ENCODE measurements at places on chromosomes 6 and 20.

- no peak for DNase-seq
Measured at GRCh38 chr6:97068211-97068610, 143.7 kb downstream of the KLHL32 start.

GRCh38 chr6:108119769-108120141 lies 45.2 kb upstream of the OSTM1 start:
- no peak for DNase-seq

DNA sequence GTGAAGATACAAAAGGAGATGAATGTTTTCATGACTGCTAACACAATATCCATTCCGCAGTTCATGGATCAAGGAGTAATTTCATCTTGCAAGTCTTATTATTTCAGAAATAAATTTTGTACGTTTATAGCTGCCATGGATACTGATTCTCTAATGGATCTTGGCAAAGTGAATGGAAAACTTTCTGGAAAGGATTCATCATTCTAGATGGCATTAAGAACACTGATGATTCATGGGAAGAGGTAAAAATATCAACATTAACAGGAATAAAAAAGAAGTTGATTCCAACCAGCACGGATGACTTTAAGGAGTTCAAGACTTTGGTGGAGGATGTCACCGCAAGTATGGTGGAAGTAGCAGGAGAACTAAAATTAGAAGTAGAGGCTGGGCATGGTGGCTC lies 2.8 kb downstream of the HUS1B start:
- DNase-seq = no peak

GRCh38 chr6:150588888-150589499 lies 10.7 kb upstream of the PLEKHG1 start:
- no peak for DNase-seq

DNA sequence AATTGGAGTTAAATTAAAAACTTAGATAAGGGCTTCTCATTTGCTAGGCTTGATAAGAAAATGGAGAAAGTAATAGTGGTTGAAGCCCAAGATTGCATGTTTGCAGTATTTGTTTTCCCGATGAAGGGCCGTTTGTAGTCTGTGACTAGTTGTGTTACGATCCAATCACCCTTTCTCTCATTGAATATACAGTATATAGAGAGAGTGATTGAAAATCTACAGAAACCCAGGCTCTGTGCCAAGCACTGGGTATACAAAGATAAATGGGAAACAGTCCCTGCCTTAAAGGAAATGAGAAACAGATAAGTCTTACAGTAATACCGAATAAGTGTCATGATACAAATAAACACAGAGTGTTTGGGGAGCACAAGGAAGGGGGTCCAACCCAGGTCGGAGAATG lies 55.2 kb upstream of the CDKAL1 start:
- no peak for DNase-seq

DNA sequence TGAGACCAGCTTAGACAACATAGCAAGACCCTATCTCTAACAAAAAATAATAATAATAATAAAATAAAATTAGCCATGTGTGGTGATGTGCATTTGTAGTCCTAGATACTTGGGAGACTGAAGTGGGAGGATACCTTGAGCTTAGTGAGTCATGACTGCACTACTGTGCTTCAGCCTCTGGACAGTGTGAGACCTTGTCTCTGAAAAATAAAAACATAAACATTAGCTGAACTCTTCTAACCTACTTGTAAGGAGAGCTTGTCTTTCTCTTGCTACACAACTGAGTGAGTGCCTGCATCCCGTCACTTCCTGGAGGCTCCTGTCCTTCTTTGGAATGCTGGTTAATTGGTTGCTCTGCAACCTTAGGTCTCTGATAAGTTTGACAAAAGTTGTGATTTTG lies 5.1 kb upstream of the DBNDD2 start:
- DNase-seq = no peak

- DNase-seq = no peak
Measured at GRCh38 chr20:3156811-3157619, 2.6 kb downstream of the FASTKD5 start.

GRCh38 chr20:37265152-37265551 lies 3.5 kb upstream of the GHRH start:
- DNase-seq = no peak

- no peak for DNase-seq
Measured at GRCh38 chr20:53434662-53435061, 159.0 kb downstream of the ZNF217 start.

DNA sequence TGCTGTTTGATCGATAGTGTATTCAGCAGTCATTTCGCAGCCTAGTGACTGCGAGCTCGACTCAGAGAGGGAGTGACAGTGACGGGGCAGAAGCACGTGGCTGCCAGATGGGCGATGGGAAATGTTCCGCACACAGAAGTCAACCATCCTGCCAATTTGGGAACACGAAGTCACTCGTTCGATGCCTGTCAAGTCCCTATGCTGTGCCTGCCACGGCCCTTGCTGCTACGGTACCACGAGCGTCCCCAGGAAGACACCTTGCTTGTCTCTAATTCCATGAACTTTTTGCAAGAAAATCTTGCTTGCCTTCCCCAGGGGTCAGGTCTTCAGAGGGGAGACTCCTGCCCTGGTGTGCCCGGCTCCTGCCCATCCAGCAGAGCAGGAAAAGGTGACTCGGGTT lies 17.0 kb upstream of the STX16 start:
- DNase-seq = peak; percentile 50

GRCh38 chr20:58440021-58440767 lies 51.2 kb downstream of the VAPB start:
- no peak for DNase-seq

- DNase-seq = no peak
Measured at GRCh38 chr20:16520154-16520553, 53.1 kb downstream of the KIF16B start.

- no peak for DNase-seq
Measured at GRCh38 chr6:5786969-5787720, 219.6 kb downstream of the NRN1 start.

DNA sequence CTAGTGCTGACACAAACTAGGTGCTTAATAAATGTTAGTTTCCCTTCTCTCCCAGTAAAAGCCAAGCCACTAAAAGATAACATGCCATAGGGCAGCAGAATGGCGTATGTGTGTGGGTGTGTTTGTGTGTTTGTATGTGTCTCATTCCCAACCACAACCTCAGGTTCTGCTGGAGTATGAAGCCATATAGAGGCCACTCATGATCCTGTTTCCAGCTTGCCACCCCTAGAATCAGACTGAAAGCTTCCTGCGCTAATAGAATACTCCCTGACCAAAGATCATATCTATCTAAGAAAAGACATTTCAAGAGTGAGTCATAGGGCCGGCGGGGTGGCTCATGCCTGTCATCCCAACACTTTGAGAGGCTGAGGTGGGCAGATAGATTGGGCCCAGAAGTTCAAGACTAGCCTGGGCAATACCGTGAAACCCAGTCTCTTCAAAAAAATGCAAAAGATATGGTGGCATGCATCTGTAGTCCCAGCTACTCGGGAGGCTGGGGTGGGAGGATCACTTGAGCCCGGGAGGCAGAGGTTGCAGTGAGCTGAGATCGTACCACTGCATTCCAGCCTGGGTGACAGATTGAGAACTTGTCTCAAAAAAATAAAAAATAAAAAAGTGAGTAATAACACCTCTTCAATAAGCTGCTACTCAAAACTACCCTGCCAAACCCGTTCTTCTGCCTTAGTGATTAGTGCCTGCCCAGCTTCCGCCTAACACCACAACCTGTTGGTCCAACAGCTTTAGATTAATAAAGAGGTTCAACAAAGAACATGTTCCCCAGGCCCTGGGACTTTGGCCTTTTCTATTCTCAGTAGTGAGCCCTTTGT lies 11.8 kb upstream of the SNRPC start:
- DNase-seq = no peak

GRCh38 chr20:62357187-62357667 lies 9.9 kb downstream of the LAMA5 start:
- peak; percentile 91 for DNase-seq

- DNase-seq = no peak
Measured at GRCh38 chr6:2804516-2804915, 37.1 kb downstream of the SERPINB1 start.

DNA sequence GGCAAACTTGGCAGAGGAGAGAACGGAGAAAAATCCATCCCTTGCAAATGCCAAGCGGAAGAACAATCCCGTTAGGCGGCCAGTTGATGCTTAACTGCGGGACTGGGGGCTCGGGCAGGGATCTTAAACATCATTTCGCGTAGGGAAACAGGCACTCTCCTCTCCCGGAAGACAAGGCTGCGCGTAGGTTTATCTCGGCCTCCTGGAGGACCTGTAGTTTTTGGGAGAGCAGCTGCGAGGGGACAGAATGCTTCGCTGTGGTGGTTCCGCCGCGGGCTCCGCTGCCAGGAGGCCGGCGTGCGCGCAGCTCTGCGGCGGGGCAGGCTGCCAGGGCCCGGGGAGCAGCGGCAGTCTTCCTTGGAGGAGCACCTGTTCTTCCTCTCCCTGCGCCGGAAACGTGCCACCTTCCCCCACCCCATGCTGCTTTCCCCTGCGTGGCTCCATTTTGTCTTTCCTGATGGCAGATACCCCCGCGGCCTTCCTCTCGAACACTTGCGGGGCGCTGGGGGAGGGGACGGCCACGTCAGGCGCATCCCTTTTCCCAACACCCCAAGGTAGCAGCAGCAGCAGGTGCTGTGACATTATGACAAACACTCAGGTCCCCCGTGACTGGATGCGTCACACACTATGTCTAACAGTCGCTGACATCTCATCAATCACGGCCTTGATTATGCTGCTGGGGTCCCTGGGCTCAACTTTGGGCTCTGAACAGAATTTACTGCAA lies 230.7 kb upstream of the BTBD3 start:
- DNase-seq = no peak

DNA sequence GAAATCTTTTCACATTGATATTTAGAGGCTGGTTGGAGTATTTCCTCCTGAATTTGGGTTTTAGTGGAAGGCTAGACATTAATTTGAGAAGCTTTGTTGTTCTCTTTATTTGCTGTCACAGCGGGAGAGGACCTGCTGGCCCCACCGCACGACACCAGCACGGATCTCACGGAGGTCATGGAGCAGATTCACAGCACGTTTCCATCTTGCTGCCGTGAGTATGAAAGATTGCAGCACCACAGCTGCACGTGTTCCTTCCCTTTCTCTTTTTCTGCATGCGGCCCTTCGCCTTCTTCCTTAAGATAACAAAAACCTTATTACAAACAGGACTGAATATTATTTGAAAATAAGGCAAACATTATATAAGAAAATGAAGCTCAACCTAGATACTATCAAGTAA lies 555.5 kb downstream of the UTRN start:
- no peak for DNase-seq

DNA sequence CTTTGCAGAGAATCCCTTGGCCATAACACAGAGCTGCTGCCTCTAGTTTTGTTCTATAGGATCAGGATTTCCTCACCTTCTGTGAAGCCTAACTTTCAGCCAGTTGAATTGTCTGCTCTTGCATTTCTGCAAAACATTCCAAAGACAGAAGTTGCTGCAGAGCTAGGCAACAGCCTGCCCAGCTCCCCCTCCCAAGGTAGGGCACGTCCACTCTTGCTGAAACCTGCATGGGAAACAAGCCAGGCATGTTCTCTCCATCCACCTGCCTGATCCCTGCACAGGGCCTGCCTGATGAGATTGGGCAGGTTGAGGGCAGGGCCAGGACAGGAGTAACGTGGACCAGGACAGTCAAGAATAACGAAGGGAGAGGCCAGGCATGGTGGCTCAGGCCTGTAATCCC lies 58.9 kb upstream of the NAA20 start:
- DNase-seq = no peak

GRCh38 chr20:64106981-64107735 lies at the start of gene NPBWR2:
TSS of gene NPBWR2 (minus strand) at chr20:64107565. CDS start at chr20:64106831, 734 bp downstream.
- DNase-seq = peak; percentile 7

DNA sequence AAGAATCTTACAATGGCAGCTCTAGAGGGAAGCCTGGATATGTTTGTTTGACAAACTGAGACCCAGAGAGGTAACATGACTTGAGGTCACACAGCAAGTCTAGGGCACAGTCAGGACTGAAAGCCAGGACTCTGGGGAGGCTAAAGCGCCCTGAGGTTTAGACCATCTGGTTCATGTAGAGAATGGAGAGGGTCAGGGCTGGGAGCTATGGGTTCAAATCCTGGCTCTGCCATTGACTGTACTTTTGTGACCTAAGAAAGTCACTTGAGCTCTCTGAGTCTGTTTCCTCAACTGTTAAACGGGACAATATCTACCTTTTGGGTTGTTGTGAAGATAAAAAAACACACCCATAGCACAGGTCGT lies 1.1 kb upstream of the TP53INP2 start:
- DNase-seq = no peak

DNA sequence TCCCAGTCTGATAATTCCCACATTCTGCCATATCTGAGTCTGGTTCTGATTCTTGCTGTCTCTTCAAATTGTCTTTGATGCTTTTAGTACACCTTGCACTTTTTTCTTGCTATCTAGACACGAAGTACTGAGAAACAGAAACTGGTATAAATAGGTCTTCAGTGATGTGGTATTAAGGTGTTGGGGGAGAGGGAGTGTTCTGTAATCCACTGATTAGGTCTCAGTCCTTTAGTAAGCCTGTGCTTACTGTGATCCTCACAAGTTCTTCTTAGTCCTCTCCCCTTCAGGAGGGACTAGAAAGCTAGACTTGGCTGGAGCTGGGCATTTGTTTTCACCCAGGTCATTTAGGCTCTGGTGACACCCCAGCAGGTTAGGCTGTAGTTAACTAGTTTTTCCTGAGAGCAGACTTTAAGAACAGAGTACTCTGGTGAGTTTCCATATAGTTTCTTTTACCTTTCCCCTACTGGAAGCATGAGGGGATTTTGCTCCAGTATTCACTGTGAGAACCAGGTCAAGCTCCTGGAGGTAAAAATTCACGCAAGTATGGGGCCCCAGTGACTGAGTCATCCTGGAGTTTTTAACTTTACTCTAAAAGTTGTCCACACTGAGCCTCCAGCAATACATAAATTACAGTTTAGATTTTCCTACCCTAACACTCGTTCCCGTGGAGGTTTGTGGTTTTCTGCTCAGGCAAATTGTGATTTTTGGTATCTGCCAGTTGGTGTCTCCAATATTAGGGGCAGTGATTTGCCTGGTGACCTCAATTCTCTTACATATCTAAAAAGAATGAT lies 154.6 kb downstream of the CDKAL1 start:
- DNase-seq = no peak

DNA sequence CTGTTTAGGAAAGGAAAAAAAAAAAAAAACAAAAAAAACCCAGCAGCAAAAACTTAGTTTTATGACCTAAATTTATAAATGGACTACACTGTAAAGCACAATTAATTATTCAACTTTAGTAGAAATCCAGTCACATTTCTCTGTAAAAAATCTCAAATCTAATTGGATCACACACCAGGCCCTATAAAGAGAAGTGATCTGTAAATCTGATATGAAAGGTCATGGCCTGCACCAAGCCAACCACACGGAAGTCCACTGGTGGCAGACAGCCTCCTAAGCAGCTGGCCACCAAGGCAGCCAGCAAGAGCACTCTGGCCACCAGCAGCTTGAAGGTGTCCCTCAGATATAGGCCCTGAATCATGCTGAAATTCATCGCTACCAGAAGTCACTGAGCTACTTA lies 131.6 kb downstream of the HFE start:
- no peak for DNase-seq

DNA sequence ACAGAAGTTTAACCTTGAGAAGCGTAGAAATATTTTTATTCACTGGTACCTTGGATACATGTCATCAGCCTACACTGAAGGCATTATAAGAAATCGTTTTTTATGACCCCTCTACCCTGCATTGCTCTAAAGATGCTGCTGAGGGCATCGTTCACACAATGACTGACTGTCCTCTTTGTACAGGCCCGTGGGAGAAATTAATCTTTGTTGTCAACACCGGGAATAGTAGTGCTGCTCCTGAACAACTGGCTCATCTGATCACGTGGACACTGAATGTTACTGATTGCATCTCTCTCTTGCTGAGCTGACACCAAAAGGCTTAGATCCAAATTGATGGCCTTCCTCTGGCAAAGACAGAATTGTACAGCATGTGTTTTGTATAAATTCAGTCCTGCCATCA lies 157.1 kb upstream of the SMLR1 start:
- no peak for DNase-seq

GRCh38 chr6:50143011-50143719 lies 93.4 kb upstream of the DEFB112 start:
- no peak for DNase-seq

All from ascending aorta (tissue), 2 donors.